ENCODE measurements at places on chromosomes 16 and 17. TPM values are rescaled to one million over a fixed set of nuclear protein-coding genes. Genes with fewer than 3 reads are reported as not detected.

- DNase-seq: no peak
These were observed 67.8 kb upstream of the FA2H start for GRCh38 chr16:74842413-74842812.

GRCh38 chr16:88414521-88415380 lies 32.0 kb downstream of the ZNF469 start:
- no peak for DNase-seq

GRCh38 chr16:81539009-81539758 lies 94.6 kb downstream of the CMIP start:
- no peak for DNase-seq

GRCh38 chr16:30335598-30336474 lies 19.3 kb downstream of the CD2BP2 start:
- DNase-seq: no peak

GRCh38 chr16:4588961-4589360 lies 25.7 kb downstream of the UBALD1 start:
- DNase-seq: no peak

- no peak for DNase-seq
These were observed 159.5 kb downstream of the MSI2 start for GRCh38 chr17:57415751-57416207.

NPTX1 gene
- total RNA-seq: not detected

SULT1A2 gene
- total RNA-seq: 3.0 TPM

Data from OCI-LY7 (cell line).